ENCODE measurements at places on chromosomes 1 and 21.

DNA sequence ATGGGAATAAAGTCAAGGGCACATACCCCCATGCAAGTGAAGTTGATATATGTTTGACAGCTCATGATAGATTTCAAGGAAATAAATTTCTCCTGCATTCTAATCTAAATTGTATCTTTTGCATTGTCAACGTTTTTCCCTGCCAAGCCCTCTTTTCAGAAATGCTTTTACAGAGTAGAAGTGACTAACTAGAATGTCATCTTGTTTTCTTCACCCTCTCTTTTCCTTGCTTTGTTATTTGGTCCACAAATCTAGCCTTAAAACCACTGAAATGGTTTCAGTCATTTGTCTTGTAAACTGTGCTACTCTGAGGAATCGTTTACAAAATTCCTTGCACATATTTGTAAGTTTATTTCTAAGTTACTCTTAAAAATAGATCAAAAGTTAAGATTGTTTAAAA is 600.8 kb upstream of the CXADR start:
- ATAC-seq: no peak

DNA sequence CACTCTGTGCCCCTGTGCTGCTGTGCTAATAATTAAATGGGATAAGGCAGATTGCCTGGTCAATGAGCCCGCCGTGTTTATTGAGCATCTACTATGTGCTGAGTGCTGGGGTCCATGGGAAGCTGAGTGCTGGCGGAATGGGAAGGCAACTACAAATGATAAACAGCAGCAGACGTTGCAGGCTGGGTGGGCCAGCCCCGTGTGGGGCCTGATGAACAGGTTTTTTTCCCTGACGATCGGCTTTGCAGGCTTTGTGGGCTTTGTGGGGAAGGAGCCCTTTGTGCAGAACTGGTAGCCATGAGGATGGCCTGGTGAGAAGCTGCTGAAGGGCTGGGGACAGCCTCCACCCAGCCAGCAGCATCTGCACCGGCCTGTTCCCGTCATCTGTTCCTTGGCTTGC is 3.5 kb downstream of the PDE9A start:
- ATAC-seq: no peak

DNA sequence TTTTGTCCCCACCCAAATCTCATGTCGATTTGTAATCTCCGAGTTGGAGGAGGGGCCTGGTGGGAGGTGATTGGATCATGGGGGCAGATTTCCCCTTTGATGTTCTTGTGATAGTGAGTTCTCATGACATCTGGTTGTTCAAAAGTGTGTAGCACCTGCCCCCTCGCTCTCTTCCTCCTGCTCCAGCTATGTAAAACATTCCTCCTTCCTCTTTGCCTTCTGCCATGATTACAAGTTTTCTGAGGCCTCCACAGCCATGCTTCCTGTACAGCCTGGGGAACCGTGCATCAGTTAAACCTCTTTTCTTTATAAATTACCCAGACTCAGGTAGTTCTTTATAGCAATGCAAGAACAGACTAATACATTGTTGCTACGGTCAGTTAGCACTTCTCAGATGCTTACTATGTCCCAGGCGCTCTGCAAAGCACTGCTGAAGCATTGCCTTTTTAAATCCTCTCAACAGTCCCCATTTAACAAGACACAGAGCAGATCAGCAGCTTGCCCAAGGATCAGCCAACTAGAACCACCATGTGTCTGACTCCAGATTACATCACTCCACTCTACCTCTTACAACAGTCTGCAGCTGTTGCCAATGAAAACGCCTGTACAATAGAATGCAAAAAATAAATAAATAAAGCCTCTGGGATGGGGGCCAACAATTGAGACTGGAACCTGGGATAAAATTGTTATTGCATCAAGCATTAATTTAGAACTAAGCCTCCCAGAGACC is 52.4 kb upstream of the USP1 start:
- no peak for ATAC-seq

DNA sequence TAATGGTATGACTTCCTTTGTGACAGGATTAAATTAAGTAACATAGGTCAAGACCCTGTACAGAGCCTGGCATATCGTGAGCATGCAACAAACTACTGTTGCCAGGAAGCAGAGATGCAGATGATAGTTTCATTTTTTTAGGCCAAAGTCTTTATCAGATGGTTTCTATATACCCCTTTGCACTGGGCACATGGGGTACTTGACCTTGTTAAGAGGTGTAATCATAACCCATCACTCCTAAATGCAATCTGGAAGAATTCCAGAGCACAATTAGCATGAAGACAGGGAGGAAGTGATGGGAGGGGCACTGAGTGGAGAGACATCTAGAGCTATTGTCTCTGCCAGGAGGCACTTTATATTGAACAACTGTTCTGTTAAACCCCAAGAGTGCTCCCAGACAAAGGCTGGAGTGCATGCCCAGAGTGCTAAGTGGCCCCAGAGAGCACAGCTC is 22.1 kb downstream of the ZBTB17 start:
- ATAC-seq: no peak

DNA sequence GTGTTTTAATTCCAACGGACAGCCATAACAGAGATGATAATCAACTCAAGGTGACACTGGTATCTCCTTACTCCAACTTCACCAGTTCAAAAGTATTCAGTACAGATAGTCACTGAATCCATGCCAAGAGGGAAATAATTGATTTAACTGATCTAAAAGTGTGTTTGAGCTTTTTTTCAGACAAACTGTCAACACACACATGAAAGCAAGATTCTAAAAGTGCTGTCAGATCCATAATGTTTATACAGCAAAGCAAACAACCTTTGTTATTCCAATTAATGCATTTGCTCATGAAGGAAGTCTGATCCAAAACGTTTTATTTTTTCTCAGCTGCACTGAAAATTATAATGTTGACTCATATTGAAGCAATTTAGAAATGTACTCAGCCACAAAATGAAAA is 5.9 kb upstream of the PRKAA2 start:
- ATAC-seq: no peak

DNA sequence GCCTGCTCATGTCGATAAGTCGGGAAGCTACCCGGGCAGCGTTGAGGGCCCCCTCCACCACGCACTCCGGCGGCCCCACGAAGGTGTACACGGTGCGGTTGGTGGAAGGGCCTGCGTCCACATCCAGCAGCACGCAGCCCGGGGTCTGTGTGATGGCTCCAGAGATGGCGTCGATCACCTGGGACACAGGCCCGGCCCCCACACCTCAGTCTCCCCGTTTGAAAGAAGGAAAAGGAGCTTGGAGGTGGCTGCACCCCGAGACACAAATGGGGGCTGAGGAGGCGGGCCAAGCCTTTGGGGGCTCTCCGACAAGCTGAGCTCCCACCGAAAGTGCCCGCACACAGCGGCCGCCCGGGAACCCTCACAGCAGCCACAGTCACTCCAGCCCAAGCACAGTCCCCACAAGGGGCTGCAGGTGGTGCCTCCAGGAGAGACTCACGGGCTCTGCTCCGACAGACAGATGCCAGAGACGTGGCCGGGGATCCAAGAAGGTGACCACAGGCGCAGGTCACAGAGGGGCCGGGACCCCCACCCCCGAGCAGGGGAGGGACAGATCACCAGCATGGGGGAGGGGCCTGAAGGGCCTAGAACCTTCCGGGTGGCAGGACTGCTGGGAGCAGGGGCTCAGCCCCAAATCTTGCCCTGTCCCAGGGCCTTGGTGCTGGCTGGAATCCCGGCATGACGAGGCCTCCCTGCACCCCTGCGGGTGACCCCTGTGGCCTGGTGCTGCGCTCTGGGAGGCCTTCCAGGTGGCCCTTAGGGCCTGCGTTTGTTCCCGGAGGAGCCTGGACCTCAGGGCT is 1.0 kb downstream of the FTCD start:
- ATAC-seq: no peak

- ATAC-seq: no peak
These were observed 3.9 kb downstream of the RPS6KC1 start for GRCh38 chr1:213054733-213055591.

- ATAC-seq: no peak
These were observed 28.3 kb upstream of the PKN2 start for GRCh38 chr1:88655685-88656299.

GRCh38 chr1:224670506-224670905 is 54.4 kb downstream of the CNIH3 start:
- ATAC-seq: no peak

All from activated CD4-positive, CD25-positive, alpha-beta regulatory T cell treated with anti-CD3 and anti-CD28 coated beads, Interleukin-2, amount 50 U/mL, for 24 hours (primary cell).